Right hindlimb (tissue), 1 donor: ENCODE measurements at places on chromosomes 6 and 20.

DNA sequence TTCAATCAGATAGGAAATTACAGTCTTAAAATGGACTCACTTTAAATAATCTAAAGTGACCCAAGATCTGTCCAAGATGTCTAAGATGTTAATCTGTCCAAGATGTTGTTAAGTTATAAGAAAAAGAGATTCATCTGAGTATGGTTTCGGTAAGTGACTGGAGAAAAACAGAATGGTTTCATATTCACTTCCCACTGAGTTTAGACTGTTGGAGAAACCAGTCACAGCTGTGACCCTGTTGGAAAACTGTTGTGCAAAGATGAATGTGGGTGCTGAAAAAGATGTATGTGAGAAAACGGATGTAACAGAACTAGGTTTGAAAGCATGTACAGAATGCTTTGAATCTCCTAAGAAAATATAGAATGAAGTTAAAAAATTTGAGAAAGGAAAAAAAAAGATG, 325.9 kb downstream of the COL12A1 start:
- no peak for DNase-seq

DNA sequence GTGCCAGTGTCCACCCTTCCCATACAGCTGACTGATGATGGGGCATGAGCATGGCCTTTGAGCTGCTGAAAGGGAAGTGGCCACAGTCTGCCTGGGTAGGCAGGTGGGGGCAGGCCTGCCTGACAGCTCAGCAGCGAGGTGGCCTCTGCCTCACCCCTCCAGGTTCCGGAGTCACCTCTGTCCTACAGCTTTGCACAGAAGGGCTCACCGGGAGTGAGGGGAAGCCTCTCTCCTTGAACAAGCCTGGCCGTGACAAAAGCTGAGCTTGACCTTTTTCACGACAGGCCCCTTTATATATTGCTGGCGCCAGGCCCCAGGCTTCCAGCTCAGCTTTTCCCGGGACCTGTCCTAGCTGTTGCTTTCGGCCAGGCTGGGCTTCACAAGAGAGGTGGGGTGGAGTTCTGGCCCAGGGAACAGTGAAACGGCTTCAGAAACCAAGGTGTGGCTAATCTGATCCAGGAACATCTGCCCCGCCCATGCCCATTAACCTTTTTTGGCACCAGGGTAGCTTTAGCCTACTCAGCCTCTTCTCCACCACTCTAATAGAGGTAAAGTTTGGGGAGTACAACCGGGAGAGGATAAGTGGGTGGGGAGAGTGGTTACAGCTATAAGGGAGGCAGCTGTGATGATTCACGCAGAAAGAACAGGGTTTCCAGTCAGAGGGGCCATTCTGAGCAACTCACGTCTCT, 42.9 kb downstream of the C6orf132 start:
- no peak for DNase-seq

DNA sequence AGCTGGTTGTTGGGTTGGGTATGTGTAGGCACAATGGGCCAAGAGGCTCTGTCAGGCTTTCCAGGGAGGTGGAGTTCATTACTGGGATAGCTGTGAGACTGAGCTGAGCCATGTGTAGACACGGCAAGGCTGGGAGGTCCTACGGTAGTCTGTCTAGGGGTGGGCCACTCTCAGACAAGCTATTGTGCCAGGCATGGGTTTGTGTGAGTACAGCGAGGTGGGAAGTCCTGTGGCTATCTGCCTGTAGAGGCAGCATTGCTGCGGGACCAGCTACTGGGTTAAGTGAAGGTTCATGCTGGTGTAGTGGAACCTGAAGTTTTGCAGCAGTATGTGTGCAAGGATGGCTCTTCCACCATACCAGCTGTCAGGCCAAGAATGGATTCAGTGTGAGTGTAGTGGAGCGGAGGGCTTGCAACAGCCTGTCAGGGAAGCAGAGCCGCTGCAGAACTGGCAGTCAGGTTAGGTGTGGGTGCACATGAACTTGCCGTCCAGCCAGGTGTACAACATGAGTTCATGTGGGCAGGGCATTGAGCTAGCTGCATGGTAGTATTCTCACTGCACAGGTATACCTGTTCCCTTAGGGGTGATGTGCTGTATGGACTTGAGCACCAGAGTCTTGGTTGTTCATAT, 78.0 kb upstream of the CENPW start:
- DNase-seq, result no peak

DNA sequence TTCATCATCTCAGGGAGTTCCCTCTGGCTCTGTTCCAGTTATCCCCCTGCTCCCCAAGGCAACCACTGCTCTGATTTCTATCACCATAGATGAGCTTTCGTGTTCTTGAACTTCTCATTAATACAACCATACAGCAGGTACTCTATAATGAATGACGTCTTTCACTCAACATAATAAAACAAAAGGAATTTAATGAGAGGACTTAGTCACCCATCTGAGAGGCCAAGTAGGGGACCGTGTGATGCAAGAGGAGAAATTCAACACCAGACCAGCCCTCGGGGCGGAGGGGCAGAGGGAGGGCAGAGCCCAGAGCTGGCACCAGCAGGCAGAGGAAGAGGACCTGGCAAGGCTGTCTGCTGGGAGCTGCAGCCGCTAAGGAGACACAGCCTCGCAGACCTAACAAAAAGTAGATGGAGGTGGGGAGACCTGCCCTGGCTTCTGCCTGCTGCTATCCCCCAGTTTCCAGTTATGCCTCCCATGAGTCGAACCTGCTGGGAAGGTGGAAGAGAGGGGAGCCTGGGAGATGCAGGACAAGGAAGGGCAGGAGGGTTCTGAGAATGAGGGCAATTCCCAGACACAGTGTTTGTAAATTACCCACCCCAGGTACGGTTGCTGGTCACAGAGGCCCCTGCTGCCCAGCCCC, 13.8 kb downstream of the CCN5 start:
- peak; percentile 56 for DNase-seq

DNA sequence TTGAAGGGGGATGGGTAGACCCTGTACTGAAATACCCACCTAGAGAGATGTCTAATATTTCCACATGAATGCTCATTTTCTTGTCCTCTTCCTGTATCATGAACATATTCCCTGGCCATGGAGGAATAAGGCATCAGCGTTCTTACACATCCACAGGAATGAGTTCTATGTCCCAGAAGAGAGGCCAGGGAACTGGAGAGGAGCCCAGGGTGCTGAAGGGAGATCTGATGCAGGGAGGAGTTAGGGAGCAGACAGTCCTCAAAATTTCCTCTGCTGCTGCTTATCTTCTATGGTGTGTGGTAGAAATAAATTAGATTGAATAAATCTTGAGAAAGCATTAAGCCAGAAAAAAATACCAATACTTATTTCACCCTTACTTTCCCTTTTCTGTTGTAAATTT, 295.0 kb downstream of the KCNQ5 start:
- DNase-seq, result no peak

DNA sequence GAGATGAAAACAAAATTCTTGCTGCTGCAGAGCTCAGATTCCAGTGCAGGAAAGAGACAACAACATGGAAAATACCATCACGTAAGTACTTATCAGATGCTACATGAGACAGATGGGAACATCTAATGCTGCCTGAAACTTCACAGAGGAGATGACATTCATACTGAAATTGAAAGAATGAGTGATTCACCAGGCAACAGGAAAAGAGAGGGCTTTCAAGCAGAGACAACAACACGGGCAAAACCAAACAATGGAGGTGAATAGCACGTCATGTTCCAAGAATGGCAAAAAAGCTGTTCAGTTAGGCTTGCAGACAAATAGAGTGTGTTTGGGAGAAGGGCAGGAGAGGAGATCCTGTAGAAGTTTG, 39.3 kb downstream of the GTF2H5 start:
- no peak for DNase-seq

DNA sequence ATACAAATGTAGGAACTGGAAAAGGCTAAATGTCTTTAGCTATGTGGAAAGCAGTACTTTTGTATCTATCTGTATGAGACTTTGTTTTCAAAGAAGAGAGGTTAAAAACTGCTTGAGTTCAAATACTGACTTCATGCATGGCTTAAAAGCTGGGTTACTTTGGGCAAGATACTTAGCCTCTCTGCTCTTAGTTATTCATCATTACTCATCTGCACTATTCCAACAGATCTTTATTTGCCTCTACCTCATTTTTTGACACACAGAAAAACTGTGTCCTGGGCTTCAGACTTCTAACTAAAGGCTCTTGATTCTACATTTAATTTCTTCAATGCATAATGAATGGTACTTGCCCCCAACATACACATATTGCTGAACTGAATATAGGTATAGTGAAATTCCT, 114.8 kb downstream of the DST start:
- no peak for DNase-seq

DNA sequence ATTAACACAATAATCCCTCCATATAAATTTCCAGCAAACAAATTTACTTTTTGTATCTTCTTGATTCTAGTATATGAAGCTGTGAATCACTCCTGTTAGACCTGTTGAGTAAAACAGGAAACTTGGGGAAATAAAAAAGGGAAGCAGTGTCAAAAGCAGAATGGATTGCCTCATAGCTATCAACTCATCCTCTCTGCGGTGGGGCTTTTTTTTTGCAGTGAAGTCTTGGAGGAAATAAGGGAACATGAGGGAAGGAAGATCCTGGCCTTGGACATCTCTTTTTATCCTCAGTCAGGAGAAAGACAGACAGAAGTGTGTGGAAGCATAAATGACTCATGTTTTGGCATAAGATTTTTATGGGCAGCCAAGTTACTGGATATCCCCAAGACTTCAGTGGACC, 332.5 kb downstream of the TFAP2A start:
- DNase-seq, result no peak

GRCh38 chr6:30097902-30098768, 14.8 kb downstream of the TRIM31 start:
- DNase-seq, result no peak

GRCh38 chr6:32483968-32484613, 44.4 kb downstream of the HLA-DRA start:
- DNase-seq, result no peak

DNA sequence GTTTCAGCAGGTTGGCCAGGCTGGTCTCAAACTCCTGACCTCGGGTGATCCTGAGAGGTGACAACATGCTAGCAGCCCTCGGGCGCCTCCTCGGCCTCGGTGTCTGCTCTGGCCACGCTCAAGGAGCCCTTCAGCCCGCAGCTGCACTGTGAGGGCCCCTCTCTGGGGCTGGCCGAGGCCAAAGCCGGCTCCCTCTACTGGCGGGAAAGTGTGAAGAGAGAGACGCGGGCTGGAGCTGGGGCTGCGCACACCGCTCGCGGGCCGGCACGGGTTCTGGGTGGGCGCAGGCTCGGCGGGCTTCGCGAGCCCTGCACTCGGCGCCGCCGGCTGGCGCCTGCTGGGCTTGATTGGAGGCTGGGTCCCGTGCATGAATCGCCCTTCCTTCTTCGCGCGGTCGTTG, 80.8 kb upstream of the RBM24 start:
- DNase-seq, result no peak

DNA sequence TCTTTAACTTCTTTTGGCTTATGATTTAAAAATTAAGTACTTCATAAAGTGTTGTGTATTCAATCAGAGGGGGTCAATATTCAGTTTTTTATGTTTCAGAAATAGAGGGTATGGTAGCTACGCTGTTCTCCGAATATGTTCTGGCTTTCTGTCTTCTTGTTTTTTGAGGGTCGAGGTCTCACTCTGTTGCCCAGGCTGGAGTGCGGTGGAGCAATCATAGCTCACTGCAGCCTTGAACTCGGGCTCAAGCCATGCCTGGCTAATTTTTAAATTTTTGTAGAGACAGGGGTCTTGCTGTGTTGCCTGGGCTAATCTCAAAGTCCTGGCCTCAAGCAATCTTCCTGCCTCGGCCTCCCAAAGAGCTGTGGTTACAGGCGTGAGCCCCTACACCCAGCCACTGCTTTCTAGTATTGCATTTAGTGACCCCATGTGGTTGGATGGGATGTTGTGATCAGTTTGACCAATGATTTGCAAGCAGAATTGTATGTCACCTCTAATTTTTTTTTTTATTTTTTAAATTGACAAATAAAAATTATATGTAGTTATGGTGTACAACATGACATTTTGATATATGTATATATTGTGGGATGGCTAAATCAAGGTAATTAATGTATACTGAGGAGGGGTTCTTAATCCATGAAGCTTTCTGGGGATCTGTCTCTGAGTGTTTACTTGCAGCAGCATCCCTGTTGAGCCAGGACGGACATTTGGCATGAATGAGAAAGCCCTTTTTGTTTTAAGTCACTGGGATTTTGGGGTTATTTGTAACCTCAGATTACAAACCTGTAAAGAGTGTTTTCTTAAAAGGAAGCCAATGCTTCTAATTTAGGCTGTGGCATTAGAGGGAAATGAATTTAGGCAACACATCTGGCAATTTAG, 38.5 kb upstream of the DEK start:
- no peak for DNase-seq

GRCh38 chr6:158570681-158570962, 10.7 kb downstream of the TMEM181 start:
- no peak for DNase-seq

GRCh38 chr20:2336471-2336870, 40.7 kb downstream of the TGM3 start:
- no peak for DNase-seq

- DNase-seq, result no peak
Observed at GRCh38 chr20:35280523-35280922, 2.6 kb upstream of the MMP24OS start.

- peak; percentile 84 for DNase-seq
Observed at GRCh38 chr20:25584905-25585704, at the start of gene NINL. Gene NINL (minus strand): TSS chr20:25585531. CDS start chr20:25526587, 58,944 bp downstream.

DNA sequence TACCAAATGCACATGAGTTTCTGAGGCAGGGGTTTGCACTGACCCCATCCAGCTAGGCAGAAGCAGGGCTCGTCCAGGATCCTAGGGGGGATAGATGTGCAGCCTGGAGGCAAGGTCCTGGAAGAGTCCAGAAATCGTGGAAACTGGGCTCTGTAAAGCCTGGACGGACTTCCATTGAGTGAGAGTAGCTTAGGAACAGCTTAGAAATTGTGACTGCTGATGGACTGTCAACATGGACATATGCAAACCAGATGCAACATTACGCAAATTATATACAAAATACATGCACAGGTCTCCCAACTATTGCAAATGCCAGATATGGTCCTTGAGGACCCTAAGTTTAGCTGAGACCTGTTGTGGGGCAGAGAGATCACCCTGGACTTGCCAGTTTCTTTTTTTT, 4.8 kb upstream of the EMILIN3 start:
- DNase-seq, result no peak

DNA sequence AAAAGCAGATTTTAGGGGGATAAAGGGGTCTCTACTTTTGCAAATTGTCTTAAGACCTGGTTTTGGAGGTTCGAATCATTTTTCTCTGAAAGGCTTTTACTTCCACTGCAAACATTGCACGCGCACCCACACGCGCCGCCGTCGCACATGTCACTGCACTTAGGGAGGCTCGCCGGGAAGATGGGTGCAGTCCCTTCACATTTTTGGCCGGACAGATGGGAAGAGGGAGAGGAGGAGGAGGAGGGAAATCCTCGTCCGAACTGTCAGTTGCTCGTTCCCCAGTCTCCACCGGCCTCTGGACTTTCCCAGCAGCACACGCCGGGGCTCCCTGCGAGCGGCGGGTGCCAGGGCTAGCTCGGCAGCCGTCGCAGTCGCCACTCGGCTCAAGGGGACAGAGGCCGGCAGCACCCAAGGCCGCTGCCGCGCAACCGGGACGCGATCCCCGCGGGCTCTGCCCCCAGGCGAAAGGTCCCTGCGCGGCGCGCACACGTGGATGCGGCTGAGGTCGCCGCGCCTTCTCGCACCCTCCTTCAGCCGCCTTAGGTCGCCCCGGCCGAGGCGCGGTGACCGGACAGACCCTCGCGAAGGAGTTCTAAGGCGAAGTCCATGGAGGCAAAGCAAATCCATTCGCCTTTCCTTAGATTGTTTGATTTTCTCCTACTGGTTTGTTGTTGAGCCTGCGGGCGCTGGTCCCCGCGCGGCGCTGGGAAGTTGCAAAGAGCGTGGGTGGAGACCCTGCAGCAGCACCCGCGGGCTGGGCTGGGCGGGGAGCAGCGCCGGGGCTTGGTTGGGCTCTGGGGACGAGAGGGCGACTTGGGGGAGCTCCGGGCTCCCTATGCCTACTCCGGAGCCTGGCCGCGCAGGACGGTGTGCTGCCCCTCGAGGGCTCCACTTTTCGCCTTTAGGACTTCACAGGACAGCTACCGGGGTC, 1.2 kb downstream of the MYB start:
- peak; percentile 27 for DNase-seq
